ENCODE measurements at places on chromosomes 5 and 9.

- DNase-seq: no peak
Observed at GRCh38 chr9:129938291-129938979, 103.2 kb downstream of the USP20 start.

- DNase-seq: no peak
Observed at GRCh38 chr5:89283728-89284493, 400.9 kb upstream of the MEF2C start.

- DNase-seq: no peak
Observed at GRCh38 chr9:110330484-110331105, 7.1 kb downstream of the TXNDC8 start.

GRCh38 chr5:170865622-170866021, 3.8 kb downstream of the RANBP17 start:
- no peak for DNase-seq

- DNase-seq: no peak
Observed at GRCh38 chr9:22623236-22623635, 176.6 kb downstream of the DMRTA1 start.

DNA sequence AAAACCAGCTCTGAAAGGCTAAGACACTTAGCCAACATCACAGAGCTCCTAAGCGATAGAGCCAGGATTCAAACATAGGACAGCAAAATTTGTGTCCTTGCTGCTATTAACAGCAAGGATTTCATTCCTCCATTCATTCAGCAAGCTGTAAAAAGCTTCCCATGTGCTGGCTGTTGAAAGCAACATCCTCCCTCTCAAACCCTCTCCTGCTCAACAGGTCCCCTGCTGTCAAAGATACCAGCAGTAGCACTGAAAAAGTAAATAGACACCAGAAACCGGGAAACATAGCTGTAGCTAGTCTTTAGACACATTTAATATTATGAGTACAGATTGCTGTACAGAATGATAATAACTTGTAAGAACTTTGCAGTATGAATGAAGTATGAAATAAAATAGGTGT, 52.6 kb upstream of the ADAMTSL1 start:
- no peak for DNase-seq

- no peak for DNase-seq
Observed at GRCh38 chr5:159178978-159179377, 30.4 kb downstream of the RNF145 start.

GRCh38 chr5:75667586-75667985, 49.7 kb downstream of the POC5 start:
- no peak for DNase-seq

GRCh38 chr9:127503947-127504886, 52.9 kb downstream of the LRSAM1 start:
- peak; percentile 8 for DNase-seq

GRCh38 chr5:114319821-114320220, 42.0 kb upstream of the KCNN2 start:
- DNase-seq: no peak

DNA sequence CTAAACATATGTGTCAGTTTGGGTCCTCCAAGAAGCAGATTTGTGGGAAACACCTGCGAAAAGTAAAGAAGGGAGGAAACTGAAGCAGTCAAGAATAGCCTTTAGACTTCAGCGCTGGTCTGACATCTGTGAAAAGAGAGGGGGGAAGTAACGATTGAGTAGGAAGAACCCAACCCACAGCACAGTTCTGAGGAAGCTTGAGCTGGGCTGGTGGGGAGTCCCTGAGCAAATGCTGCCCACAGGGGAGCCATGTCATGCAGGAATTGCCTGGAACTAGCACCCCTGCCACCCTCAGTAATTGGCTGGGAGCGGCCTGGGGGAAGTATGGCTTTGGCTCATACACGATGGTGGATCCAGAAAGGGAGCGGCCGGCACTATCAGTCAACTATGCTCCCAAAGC, 20.6 kb downstream of the FAM240B start:
- DNase-seq: no peak

- no peak for DNase-seq
Observed at GRCh38 chr5:98796197-98796972, 22.9 kb downstream of the RGMB start.
